Foreskin fibroblast (primary cell): ENCODE measurements at places on chromosomes 2 and 18.

DNA sequence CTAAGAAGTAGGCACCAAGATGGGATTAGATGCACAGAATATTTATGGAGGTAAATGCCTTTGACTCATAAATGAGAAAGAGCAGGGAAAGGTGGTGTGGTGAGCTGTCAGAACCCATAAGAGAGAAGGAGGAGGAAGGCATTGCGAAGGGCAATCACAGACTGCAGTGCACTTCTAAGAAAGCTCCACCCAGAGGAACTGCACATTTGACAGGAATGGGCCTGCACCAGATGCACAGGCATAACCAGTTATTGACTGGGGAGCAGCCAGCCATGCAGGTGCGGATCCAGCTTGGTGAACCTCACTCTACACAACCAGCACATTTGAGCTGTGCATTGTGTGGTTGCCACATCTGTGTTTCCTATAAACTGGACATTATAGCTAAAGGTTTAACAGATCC is 62.2 kb upstream of the L3MBTL4 start:
- DNase-seq, result no peak

DNA sequence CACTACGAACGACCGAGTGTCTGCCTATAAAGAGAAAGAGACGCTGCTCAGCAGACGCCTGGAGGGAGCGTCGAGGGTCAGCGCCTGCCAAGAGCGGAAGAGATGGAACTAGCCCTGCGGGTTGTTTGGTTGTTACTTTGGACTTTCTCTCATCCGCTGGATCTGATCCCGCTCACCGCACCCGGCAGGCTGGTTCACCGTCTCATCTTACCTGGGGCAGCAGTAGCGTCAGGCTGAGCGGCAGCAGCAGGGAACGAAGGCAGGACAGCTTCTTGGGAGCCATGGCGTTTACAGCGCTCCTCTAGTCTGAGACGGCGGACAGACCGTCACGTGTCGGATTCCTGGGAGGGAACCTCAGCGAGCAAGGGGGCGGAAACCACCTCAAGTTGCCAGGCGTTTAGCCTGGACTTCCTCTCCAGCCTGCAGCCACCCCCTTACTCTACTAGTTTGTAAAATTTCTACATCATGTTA is 1.9 kb downstream of the GLB1L start:
- no peak for DNase-seq

GRCh38 chr2:174623106-174623637 is 25.6 kb upstream of the WIPF1 start:
- no peak for DNase-seq

DNA sequence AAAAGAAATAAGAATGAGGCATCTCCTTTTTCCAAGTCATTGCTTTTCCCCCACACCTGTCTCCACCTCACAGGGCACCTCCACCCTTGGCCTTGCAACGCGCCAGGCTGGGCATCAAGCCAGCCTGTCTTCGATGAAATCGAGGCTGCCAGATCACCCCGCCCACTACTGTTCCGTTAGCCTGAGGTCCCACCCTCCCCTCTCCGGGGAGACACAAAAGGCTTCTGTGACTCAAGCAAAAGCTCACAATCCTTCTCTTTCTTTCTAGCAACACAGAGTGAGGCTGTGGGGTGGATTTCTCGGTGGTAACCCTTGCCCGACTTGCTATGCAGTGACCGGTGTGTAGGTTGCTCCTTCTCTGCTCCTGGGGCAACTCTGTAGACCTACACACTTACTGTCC is 9.9 kb downstream of the TNP1 start:
- no peak for DNase-seq

DNA sequence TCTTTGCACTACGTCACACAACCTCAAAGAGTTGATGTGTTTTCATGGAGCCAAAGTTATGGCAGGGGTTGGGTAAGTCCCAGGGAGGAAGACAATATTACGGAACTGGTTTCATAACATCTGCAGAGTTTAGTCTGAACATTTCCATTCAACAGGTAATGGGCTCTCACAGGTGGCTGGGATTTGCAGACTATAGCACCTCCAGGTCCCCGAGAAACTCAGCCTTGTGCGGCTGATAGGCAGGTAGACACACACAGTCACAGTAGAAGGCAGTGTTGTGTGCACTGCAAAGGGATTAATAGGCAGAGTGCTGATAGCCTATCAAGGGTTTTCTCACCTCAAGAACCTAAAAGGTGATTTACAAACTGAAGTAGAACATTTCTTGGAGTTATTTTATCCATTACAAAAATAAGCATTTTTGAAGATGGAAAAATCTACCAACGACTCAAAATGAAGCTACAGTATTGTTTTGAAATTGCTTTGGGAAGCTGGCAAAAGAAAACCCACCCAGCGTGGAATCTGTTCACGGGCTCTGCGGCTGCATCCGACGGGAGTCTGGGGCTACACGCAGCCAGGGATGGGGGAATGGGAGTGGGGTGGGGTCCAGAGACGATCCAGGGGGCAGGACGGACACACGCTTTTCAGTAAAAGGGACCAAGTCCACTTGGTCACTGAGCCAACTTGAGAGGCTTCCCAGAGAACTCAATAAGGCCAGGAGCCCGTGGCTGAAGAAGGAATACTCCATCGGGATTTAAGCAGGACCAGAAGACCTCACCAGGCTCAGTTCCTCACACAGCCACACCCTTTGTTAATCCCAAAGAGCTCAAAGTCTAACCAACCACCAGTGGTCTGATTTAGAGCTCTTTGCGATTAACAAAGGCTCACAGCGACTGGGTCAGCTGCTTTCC is 82.9 kb downstream of the CHRNA1 start:
- DNase-seq, result no peak
